ENCODE measurements at places on chromosomes 1 and 21.

DNA sequence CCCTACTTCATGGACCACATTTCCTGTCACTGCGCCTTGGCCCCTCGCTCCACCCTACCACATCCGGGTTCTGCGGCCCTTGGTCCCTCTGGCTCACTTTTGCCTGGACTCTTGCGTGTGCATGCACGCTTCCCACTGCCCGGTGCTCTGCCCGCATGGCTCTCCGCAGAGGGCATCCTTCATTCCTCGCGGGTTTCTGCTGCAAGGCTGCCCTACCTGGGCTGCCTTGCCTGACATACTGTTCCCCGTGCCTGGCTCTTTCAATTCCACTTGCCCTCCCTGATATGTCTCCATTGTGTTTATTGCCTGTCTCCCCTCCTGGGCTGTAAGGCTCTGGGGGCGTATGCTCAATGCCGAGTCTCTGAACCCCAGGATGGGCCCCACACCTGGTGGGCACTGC is 26.4 kb downstream of the MX2 start:
- DNase-seq, result no peak

DNA sequence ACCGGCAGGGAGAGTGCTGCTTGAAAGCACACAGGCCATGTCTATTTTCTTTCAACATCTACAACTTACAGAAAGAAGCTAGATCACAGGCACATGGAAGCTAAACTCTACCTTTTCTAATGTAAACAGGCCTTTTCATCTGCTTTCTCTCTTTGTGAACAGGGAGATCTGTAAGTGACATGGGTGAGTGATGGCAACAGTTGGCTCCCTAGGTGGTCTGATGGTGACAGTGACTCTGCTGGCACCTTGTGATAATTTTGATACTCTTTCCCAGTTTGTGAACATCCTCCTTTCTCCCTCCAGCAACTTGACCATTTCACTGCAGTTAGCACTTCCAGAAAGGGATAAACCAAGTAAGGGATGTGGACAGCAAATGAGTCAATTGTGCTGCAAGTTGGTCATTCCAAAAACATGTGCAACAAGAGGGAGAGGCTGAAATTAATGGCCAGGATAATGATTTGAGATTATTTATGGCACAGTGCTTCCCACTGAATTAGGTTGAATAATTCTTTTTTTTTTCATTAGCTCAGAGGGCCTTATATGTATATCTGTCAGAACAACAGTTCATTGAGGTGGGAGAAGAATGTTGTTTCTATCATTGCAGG is 89.5 kb downstream of the XCL2 start:
- DNase-seq, result no peak

- DNase-seq, result no peak
Observed at GRCh38 chr21:29260461-29260860, 38.3 kb upstream of the BACH1 start.

GRCh38 chr1:206776229-206776628 is 3.9 kb upstream of the IL10 start:
- no peak for DNase-seq

- DNase-seq, result peak; percentile 63
Observed at GRCh38 chr1:169106921-169107602, 572 bp downstream of the ATP1B1 start.

DNA sequence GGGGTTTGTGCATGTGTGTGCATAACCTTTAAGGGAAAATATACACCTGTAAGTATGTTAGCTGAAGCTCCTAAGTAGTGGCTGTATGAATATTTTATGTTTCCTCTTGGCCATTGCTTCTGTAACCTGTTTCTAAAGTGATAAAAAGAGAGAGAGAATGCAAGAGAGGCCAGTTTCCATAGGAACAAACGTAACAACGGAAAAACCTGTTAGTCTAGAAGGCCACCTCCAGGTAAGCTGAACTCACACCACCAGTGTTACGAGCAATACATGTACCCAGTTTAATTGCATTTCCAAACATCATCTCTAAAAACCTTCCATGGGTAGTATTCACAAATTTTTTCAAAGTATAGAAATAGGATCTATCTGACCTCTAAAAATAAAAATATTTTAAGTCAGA is 63.1 kb downstream of the PLPPR4 start:
- DNase-seq, result no peak

DNA sequence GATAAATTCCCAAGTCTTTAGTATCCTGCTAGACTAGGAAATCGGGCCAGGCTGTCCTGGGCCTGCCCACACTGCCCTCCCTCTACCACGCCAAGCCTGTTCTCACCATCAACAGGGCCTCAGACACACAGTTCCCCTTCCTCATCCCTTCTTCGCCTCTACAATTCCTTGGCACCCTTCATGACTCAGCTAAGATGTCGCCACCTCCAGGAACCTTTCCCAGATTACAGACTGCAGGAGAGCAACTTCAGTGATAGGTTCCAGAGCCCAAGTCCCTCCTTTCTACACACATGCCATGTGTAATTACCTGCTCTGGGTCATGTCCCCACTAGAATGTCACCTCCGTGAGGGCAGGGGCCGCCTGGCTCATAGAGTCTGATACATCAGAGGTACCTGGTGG is 3.3 kb downstream of the RIMS3 start:
- DNase-seq, result no peak

All from NCI-H187 (cell line).